ENCODE measurements at places on chromosomes 2 and 18.

- no peak for DNase-seq
These were observed 124.1 kb upstream of the LGALSL start for GRCh38 chr2:64329848-64330247.

- no peak for DNase-seq
These were observed 167.2 kb downstream of the CELF4 start for GRCh38 chr18:37398248-37398920.

DNA sequence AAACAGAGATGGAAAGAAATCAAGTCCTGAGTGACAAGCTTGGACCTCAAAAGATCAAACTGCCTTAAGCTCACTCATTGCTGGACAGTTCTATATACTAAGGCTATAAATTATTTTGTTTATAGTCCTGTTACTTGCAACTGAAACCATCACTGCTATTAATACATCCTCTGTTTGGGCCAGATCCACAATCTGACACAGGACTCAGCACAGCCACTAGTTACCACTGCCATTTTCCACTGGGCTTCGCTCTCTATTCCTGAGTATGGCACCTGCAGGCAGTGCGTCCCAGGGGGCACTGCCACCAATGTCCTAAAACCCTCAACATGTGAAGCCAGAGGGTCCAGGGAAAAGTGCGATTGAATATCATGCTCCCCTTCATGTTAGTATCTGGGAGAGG, 52.3 kb downstream of the CYP26B1 start:
- DNase-seq, result no peak

- no peak for DNase-seq
These were observed 178.4 kb upstream of the TPO start for GRCh38 chr2:1234731-1235308.

DNA sequence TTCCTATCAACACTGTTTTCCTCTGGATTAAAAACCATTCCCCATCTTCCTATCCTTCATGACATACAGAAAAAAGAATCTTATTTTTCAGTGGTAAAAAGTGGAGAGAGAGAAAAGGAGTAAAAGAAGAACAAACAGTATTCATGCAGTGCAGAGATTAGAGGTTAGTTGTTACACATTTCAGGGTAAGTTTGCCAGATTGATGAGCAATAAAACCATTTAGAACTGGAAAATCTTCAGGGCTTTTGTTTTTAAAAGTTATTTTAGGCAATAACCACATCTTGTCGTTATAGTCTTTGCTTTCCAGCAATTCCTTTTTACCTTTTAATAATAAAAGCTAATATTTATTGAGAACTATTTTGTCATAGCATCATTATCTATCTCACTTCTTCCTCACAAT, 104.5 kb downstream of the GPD2 start:
- no peak for DNase-seq

- DNase-seq, result no peak
These were observed 366.9 kb downstream of the NYAP2 start for GRCh38 chr2:225766431-225766830.

- peak; percentile 13 for DNase-seq
These were observed 558 bp downstream of the FBXO41 start for GRCh38 chr2:73283545-73284295.

DNA sequence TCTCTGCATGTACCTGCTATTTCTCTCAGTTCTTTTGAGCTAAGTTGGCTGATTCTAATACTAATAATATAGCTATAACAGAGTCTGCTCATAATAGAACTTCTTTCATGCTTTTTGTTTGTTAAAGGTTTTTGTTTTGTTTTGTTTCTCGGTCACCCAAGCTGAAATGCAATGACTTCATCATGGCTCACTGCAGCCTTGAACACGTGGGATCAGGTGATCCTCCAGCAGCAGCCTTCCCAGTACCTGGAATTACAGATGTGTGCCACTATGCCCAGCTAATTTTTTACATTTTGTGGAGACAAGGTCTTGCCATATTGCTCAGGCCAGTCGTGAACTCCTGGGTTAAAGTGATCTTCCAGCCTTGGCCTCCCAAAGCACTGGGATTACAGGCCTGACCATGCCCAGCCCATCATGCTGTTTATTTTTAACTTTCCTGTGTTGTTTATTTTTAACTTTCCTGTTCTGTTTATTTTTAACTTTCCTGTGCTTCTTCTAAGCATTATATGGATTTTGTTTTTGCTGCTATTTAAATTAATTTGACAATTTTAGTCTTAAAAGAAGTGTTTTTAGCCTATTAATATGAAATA, 763.8 kb upstream of the CDH7 start:
- DNase-seq, result no peak

- DNase-seq, result no peak
These were observed 628 bp downstream of the SH2D6 start for GRCh38 chr2:85419009-85419675.

DNA sequence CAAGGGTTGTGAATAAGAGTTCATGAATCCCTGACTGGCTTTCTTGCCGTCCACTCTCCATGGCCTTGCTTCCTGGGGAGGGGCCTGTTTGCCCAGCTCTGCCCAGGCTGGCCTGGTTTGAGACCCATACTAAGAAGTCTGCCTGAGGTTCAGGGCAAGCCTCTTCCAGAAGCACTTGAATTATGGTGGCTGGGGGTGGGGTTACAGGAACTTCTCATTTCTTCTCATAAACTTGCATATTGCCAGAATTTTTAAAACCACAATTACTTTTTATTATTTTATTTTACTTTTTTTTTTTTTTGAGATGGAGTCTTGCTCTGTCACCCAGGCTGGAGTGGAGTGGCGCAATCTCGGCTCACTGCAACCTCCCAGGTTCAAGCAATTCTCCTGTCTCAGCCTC, 42.0 kb downstream of the GORASP2 start:
- no peak for DNase-seq

DNA sequence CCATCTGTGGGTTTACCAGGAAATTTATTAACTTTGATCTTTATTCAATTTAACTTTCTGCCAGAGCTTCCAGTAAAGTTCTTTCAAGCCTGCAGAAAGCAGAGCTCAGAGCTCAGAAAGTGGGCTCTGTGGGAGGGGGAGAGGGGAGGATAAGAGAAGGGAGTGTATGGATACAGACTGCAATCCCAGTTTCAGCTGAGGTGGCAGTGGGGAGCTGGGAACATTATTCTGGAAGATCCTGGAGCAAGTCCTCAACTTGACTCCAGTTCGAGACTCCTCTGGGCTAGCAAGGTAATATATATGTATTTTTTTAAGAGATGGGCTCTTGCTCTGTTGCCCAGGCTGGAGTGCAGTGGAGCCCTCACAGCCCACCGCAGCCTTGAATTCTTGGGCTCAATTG, 108.9 kb upstream of the NABP1 start:
- DNase-seq, result no peak

GRCh38 chr2:55112229-55113031, 62.2 kb upstream of the RTN4 start:
- DNase-seq, result no peak

DNA sequence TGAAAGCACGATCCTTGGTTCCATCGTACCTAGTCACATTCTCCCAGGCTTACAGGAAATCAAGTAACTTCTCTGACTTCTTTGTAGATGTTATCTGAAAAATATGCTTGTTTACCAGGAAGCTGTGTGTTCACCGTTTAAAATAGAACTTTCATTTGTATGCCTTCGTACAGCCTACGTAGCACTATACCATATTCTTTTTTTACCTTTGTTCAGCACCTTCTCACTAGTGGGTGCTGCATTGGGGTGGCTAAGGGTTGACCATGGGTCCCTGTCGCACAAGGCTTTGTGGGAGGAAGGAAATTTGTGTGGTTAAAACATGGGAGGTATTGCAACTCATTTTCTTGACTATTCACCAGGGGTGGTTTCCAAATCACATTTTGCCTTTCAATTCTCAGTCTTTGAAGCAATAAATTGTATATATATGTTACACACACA, 16.6 kb downstream of the MALT1 start:
- peak; percentile 82 for DNase-seq

- DNase-seq, result no peak
These were observed 289.3 kb upstream of the RAB12 start for GRCh38 chr18:8319798-8320489.

- no peak for DNase-seq
These were observed 64.3 kb downstream of the DNER start for GRCh38 chr2:229650059-229650458.

DNA sequence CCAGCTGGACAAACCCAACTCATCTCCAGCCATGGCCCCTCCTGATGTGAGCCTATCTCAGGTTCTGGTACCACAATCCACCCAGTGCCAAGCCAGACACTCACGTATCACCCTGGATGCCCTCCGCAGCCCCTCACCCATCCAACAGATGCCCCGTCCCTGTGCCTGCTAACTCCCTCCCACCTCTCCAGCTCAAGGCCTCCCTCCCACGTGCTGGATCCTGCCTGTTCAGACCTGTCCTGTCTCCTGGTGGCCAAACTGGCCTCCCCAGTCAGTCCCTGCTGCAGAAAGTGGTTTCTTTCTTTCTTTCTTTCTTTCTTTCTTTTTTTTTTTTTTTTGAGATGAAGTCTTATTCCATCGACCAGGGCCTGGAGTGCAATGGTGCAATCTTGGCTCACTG, 86.2 kb downstream of the RRM2 start:
- no peak for DNase-seq

DNA sequence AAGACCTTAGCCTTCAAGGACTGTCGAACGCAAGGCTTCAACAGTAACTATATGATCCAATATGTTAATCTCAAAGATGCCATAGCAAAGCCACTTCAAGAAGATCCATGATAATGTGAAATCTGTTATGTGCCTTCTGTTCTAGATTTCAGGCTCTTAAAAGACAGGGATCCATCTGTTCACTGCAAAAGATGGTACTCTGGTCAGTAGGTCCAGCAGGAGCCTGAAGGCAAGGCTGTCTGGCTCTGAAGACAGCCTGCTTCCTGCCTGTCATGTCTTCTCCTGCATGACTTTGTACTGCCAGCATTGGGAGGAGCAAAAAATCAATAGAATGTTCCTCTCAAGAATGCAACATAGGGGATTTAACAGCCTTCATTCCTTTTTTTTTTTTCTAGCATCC, 270.8 kb upstream of the PARD3B start:
- no peak for DNase-seq

GRCh38 chr2:240599141-240599583, 12.6 kb downstream of the CAPN10 start:
- no peak for DNase-seq

GRCh38 chr2:189402932-189403331, 38.3 kb upstream of the WDR75 start:
- no peak for DNase-seq

DNA sequence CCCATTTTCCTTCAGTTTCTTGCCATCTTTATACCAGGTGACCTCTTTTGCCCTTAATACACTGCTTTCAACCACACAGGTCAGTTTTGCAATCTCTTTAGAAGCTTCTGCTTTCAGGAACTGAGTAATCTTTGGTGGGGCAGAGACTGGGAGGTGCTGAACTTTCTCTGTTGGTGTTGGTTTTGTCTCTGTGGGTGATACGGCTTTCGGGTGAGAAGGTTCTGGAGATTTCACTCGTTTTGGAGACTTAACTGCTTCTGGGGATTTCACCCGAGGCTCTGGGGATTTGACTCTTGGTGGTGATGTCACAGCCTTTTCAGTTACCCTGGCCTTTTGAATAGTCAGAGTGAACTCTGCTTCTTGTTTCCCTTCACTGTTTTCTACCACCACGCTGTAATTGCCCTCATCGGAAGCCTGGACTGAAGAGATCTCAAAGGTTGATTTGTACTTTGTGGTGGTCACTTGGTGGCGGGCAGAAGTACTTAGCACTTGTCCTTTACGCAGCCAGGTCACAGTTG, 50.4 kb downstream of the PLEKHA3 start:
- DNase-seq, result peak; percentile 84

- DNase-seq, result no peak
These were observed 3.5 kb upstream of the NEUROD1 start for GRCh38 chr2:181683518-181684453.

DNA sequence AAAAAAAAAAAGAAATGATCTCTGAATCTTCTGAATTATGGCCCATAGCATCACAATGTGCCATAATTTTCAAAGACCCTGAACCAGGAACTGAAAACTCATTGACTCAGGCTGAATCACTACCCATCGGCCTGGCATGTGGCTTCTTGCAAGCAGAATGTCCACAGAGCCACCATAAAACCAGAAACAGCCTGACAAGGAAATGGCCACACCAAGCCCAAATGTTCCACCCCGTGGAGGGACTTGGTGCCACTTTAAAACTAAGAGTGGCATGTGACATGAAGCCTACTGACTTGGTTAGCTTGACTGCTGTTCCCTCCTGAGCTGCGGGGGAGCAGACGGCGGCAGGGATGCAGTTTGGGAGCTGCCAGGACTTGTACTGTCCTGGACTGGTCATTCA, 71.2 kb upstream of the RBM44 start:
- DNase-seq, result no peak

GRCh38 chr2:98294711-98295110, 51.5 kb upstream of the CNGA3 start:
- no peak for DNase-seq

GRCh38 chr2:130759906-130760753, 4.8 kb downstream of the AMER3 start:
- DNase-seq, result no peak

DNA sequence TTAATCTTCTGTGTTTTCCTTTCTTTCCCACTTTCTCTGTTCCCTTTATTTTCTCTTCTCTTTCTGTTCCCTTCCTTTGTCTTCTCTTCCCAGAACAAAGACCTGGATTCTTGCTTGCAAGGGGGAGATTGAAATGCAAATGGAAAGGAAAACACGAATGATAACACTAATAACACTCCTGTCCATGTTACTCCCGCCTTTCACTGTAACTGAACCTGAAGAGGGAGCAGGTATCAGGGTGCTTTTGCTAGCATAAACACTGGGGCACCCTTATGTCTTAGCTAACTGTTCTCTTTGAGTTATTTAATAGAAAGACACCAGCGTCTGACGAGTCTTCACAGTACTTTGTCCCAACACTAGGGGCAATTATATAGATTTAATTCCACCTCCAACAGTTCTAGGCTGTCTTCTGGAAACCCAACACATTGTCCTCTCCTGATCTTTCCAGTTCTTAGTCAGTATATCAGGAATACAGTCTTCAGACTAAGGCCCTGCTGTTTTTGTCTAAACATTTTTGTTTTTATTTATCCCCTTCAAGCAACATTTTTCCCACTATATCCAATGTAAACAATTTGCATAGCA, 99.2 kb downstream of the PTPRM start:
- DNase-seq, result no peak

GRCh38 chr2:231479455-231479854, 15.2 kb upstream of the NCL start:
- DNase-seq, result no peak

DNA sequence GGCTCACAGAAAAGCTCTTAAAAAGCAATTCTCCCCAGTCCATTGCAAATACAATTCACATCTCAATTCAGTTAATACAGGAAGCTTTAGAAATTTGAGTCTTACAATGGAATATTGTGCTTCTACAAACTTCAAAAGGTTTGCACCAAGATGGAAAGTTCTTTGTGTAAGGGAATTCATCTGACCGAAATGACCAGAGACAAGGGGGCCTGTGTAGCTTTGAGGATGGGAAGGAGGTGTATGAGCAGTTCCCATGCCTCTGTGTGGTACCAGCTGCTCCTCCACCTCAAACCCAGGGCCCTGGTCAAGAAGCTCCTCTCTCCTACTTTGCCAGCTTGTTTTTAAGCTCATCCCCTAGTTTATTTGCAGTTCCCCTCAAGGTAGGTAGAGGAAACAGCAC, 312.8 kb upstream of the PKDCC start:
- DNase-seq, result no peak

- DNase-seq, result no peak
These were observed 158.9 kb downstream of the SEPTIN10 start for GRCh38 chr2:109454765-109455394.
